ENCODE measurements at places on chromosomes 11 and 22.

DNA sequence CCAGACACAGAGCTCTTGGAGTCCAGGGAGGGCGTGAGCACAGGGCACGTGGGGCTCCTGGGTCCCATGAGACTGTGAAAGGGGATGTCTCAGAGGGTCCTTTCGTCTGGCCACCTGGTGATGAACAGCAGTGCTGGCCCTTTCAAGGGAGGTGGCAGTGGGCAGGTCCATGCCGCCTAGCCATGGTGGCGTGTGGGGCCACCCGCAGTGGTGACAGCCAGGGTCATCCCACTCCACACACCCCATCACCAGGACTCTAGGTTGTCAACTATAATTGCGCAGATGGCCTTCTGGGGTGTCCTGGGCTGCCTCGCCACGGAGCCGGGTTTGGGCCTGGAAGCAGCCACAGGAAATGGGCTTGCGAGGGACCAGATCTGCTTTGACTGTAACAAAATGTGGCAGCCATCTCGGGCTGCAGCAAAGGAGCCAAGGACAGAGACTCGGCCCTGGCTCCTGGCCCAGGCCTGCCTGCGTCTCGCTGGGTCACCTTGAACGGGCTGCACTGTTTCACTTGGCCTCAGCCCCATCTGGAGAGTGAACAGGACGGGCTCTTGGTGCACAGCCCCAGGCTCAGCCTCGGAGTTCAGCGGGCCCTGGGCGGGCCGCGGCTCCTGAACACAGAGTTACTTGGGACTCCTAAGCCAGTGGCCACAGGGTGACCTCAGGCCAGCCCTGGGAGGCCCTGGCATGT is 1350.5 kb downstream of the BRD1 start:
- DNase-seq: no peak

- DNase-seq: no peak
Measured at GRCh38 chr22:48277868-48278581, 1515.6 kb downstream of the TBC1D22A start.

GRCh38 chr11:76702336-76703128 is 32.0 kb upstream of the LRRC32 start:
- DNase-seq: no peak

DNA sequence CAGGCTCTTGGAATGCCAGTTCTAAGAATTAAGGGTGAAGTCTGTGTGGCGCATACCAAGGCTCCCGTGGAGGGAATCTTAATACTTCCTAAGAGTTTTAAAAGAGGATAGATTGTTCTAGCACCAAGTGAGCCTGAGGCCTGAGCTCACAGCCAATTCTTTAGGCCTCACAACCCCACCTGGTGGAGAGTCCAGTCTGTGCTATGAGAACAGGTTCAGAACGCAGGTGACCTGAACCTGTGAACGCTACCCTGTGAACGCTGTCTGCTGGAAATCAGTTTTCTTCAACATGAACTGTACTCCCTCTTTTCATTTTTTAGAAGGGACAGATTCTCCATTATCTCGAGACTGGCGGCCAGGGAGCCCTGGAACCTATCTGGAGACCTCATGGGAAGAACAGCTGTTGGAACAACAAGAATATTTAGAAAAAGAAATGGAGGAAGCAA is 43.2 kb upstream of the DLAT start:
- no peak for DNase-seq

DNA sequence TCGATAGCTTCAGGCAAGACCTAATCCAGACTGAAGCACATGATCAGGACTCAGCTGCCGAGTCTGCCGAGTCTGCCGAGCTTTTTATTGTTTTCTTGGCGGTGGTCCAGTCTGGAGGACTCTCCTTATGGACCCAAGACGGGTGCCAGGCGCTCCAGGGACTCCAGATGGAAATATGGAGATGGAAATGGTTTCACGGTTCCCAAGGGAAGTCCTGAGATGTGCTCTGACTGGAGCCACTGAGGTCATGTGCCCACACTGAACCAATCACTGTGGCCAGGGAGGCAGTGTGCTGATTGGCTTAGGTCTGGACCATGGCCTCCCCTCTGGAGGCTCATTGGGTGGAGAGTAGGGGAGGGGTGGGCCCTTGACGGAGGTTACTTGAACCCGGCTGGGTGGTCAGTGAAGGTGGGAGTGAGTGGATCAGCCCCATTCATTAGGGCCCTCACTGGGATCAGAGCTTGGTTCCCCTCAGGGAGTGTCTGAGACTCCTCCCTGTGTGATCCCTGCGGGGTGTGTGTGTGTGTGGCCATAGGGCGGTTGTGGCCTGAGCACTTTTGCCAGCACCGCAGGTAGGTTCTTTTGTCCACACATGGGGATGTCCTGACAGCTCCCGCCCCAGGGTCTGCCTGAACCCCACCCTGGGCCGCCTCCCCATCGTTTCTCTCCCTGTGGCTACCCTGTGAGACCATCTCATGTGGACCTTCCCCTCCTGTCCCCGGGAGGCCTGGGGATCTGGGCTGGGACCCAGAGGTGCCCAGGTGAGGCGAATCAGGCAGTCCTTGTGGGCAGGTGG is 14.0 kb downstream of the RPS6KA4 start:
- DNase-seq: no peak

GRCh38 chr11:64223001-64223651 is 2.9 kb downstream of the TRPT1 start:
- DNase-seq: no peak

DNA sequence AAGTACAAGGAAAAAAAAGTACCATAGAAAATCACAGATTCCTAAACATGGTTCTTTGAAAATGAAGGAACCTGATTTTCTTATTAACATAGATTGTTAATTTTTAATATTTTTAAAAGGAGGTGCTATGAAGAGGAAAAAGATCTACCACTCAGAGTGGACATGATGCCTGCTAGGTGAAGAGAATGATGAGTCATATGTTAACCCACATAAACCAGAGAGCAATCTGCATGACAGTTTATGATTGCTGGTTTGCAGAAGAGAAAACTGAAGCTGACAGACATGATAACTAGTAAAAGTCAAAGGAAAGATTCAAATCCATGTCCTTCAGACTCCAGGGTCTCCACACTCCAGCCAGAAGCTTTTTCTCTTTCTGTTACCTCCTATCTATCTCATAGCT is 1231.7 kb downstream of the LRRC4C start:
- DNase-seq: no peak

DNA sequence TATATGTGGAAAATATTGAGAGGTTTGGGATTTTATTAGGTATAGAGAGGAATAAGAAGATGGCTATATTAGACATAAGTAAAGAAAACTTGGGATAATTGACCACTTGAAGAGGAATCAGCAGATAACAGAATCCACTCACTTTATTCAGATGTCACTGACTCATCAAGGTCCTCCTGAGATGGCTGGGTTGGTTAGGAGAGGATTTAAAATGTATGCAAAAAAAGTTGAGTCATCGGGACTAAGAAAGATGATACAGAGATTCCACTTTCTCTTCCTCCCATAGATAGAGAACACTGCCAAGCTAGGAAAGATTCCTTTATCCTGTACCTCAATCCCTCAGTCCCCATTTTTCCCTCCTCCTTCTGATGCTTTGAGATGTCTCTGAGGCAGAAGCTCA is at the start of gene OR6A2:
Gene OR6A2, minus strand, starts transcription at position 288 of the 400 bp plus-strand sequence. CDS start 3,981 bp downstream, outside the sequence.
- DNase-seq: no peak

GRCh38 chr11:77129842-77130756 is 2.1 kb downstream of the MYO7A start:
- no peak for DNase-seq

DNA sequence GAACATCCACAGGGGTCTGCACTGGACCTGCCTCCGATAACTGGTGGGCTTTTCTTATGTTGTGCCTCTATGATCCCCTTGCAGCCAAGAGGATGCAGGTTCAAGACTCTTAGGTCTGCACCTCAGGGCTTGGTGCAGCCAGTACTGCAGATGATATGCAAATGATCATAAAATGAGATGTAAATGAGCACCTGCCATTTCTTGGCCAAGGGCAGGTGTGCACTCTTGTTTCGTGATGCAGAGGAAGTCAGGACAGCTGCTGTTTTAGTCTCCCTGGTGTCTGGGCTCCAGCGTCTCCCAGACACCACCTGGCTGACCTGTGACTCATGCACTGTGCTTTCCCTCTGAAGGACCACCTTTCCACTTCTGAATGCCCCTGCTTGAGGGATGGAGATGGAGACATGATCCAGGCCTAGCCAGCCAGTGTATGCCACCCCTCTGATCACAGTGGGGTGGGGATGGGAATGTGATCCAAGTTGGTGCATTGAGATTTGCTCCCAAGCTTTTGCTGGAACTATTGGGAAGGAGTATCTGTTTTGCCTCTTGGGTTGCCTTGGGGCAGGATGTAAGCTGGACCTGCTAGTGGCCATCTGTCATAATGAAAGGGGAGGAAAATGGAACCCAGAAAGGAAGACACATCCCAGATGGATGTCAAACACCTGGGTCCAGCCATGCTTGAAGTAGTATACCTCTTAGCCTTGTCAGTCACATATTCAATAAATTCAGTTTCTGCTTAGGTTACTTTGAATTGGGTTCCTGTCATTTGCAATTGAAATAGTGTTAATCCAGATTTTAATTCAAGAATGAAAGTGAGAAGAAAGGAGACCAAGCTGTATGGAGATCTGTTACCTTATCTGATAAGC is 3.3 kb upstream of the KCNJ11 start:
- DNase-seq: no peak

- DNase-seq: no peak
Measured at GRCh38 chr22:25849522-25849921, 107.5 kb downstream of the MYO18B start.

- no peak for DNase-seq
Measured at GRCh38 chr11:116869610-116870009, 32.2 kb upstream of the APOA1 start.

DNA sequence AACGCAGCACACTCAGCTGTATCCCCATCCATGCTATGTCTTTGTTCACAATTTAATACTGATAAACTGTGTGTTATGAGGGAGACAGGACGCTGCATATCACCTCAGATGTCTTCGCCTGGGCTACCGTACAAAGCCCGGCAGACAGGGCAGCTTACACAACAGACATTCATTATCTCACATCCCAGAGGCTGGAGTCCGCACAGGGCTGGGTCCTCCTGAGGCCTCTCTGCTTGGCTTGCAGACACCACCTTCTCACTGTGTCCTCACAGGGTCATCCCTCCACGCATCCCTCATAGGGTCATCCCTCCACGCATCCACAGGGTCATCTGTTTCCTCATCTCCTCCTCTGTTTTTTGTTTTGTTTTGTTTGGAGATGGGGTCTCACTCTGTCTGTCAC is 61.2 kb downstream of the SHANK2 start:
- DNase-seq: no peak

- DNase-seq: no peak
Measured at GRCh38 chr11:73598719-73599379, 937 bp upstream of the FAM168A start.

GRCh38 chr22:17928391-17928790 is 96.0 kb downstream of the MICAL3 start:
- DNase-seq: no peak

- no peak for DNase-seq
Measured at GRCh38 chr22:49929994-49930575, 11.7 kb downstream of the CRELD2 start.
